MCF 10A (cell line): ENCODE measurements at places on chromosomes 13 and 19.

- peak; percentile 84 for DNase-seq
Observed at GRCh38 chr19:45076029-45076850, at the start of gene ZNF296. Gene ZNF296, minus strand, starts transcription at chr19:45076478. Its CDS starts 105 bp downstream, at chr19:45076373.

DNA sequence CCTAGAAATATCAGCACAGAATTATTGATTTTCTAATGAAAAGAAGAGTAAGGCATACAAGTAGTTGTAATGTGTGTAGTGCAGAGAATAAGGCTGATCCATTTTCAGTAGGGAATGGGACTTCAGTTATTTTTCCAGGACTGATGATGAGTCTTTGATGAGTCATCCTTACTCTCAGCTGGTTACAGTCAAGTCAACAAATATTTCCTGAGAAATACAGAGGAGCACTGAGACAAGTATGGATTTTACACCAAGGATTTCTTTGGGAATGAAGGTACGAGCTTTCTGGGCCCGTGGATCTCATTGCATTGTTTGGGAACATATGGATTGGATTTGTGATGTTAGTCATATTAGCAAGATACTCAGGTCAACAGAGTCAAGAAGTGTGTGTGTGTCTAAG lies 502.7 kb downstream of the FGF9 start:
- DNase-seq = no peak

- no peak for DNase-seq
Observed at GRCh38 chr19:30630289-30631032, 258.3 kb downstream of the ZNF536 start.

- DNase-seq = no peak
Observed at GRCh38 chr13:66858163-66858562, 372.0 kb downstream of the PCDH9 start.

DNA sequence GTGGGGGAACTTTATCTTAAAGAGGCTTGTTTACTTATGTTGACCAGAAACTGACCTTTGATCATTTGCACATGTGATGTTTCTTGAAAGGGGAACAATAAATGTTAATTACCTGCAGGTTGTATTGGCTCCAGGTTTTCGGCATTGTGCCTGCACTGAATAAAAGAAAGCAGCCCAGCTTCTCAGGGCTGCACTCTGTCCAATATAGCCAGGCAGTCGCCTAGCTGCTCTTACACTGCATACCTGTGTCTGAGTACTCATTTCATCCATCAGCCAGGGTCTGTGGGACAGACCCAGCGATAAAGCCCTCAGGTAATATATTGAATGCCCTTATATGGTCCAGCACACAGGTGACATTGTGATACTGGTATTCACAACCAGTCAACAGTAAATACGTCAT lies 8.9 kb upstream of the ZNF726 start:
- DNase-seq = no peak

DNA sequence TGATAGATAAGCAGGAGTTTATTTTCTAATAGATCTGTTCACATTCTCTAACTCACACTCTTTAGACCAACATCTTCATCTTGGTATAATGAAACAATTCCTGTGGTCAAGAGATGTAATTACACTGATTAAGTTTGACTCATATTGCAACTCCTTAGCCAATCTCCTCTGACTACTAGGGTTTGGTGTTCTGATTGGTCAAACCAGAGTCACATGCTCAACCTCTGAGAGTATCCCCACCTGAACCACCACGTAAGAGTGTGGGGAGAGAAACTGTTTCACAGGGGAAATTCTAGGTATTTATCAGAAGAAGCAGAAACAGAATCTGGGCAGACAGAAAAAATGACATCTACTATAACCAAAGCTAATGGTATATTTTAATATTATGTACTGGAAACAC lies 42.4 kb downstream of the UQCRFS1 start:
- DNase-seq = no peak

DNA sequence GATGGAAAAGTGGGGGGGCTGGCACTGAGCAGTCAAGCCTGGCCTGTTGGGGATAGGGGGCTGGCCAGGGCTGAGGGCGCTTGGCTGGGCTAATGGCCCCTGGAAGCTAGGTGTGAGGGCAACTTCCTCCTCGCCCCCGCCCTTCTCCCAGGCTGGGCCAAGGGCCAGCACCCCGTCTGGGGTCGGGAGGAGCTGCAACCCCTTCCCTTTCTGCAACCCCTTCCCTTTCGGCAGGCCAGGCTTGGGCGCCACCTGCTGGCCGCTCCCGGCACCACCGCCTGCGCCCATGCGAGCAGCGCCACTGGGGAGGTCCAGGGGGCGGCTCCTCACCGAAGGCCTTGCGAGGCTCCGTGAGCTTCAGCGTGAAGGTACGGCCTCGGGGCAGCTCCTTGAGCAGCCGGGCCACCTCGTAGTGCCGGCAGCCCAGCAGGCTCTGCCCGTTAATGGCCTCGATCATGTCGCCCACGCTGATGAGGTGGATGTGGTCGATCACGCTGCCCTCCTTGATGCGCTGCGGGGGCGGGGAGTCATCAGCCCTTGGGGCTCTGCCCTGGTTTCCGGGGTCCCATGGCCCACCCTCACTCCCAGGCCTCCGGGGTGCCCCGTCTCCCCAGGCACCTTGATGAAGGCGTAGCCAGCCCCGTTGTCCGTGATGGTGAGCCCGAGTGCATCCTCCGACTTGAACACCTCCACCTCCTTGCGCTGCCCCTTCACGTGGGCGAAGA lies 5.0 kb upstream of the PTGER1 start:
- no peak for DNase-seq

GRCh38 chr13:107035186-107035585 lies 467.2 kb upstream of the ARGLU1 start:
- DNase-seq = no peak
